Motor neuron (in vitro differentiated cells): ENCODE measurements at places on chromosomes 5 and 9. TPM values are rescaled to one million over a fixed set of nuclear protein-coding genes. Genes with fewer than 3 reads are reported as not detected.

FAT2 gene
- 0.23 and 0.26 TPM in 2 replicates for total RNA-seq

SLC38A9 gene
- total RNA-seq, result 20.3 and 23.1 TPM in 2 replicates

CEL gene
- 0.91 and 1.6 TPM in 2 replicates for total RNA-seq

F2RL1 gene
- 0.18 and 0.66 TPM in 2 replicates for total RNA-seq

- ATAC-seq, result no peak
These were observed 36.7 kb upstream of the SLC2A8 start for GRCh38 chr9:127360250-127360649.

DNA sequence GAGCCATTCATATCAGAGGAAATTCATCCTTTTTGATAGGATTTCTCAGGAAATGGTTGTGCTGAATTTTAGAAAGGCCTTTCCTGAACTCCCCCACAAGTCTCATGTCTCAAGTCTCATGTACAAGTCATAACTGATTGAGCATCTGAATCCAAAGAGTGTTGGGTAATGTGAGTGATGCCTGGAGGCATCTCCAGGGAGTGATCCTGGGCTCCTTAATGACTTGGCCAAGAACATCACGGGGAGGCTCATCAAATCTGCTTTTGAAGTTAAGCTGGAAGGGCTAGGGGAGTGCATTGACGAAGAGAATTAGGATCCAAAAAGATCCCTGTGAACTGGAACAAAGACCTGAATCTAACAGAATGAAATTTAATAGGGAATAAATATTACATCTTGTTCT, 79.2 kb downstream of the MAST4 start:
- ATAC-seq, result no peak

DNA sequence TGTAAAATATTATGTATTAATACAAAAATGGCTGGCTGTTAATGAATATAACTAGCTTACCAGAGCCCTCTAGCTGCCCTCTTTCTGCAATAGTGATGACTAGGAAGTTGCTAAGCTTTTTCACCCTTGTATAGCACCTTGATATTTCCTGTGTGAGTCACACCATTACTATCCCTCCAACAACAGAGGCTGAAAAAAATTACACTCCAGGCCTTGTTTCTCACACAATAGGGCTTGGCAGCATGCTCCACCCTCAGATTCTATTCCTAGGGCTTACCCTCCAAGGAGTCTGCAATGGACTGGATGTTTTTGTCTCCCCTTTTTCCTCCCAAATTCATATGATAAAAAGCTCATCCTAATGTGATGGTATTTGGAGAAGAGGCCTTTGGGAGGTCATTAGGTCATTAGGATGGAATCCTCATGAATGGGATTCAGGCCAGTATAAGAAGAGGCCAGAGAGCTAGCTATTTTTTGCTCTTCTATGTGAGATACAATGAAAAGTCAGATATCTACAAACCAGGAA, 184.6 kb upstream of the MAP1B start:
- peak; percentile 88 for ATAC-seq

- ATAC-seq, result peak; percentile 86
These were observed 30.1 kb upstream of the SIL1 start for GRCh38 chr5:139228201-139228803.

DNA sequence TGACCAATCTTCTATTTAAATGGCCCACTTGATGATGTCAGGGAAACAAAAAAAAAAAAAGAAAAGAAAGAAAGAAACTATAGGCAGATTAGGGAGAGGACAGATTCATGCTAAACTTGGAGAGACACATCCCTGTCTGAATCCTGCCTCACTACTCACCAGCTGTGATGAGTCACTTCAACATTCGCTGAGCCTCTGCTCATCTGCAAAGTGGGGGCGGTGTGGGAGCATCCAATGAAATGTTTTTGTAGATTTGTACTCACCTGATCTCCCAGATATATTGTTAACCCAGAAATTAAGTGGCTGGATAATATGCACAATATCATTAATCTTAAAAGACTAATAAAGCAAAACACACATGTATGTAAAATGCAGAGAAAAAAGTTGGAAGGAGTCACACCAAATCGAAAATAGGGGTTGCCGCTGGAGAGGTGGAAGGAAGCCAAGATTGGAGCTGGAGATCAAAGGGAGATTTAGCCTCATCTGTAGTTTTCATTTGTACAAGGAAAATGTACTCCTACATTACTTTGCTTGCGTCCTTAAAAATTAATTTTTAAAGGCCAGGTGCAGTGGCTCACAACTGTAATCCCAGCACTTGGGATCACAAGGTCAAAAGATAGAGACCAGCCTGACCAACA, 17.0 kb upstream of the ERGIC1 start:
- ATAC-seq, result peak; percentile 79
